ENCODE measurements at places on chromosomes 13 and 19.

DNA sequence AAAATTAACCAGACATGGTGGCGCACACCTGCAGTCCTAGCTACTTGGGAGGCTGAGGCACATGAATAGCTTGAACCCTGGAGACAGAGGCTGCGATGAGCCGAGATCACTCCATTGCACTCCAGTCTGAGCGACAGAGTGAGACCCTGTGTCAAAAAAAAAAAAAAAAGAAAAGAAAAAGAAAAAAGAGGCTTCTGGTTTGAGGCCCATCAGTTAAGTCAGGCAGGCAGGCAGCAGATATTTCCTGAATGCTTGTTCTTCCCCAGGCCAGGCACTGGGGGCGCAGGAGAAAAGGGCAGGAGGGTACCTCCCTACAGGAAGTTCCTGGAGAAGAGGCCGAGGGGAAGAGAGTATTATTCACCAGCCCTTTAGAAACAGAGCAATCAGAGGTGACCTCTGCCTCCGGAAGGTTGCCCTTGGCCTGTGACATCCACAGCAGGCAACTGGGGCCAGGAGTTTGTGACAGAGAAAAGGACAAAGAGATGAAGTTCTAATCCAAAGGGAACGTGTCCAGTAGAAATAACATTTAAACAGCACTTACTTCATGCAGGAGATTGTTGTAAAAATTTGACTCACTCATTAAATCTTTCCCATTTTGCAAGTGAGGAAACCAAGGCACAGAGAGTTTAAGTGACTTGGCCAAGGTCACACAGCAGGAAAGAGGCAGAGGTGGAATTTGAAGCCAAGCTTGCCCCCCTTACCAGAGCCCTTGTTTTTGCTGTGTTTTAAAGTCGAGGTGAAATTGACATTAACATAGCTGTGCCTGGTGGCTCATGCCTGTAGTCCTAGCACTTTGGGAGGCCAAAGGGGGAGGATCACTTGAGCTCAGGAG is 4.3 kb upstream of the RLN3 start:
- DNase-seq: no peak

DNA sequence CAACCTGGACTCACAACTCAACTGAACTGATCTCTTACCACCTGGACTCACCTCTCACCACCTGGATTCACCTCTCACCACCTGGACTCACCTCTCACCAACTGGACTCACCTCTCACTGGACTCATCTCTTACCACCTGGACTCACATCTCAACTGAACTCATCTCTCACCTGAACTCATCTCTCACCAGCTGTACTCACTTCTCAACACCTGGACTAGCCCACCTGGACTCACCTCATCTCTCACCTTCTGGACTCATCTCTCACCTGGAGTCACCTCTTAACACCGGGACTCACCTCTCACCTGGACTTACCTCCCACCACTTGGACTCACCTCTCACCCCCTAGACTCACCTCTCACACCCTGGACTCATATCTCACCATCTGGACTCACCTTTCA is 7.3 kb upstream of the CASP14 start:
- DNase-seq: no peak

GRCh38 chr13:105007166-105007808 is 1528.2 kb downstream of the EFNB2 start:
- DNase-seq: no peak

GRCh38 chr13:48923376-48923775 is 52.3 kb upstream of the FNDC3A start:
- DNase-seq: no peak

DNA sequence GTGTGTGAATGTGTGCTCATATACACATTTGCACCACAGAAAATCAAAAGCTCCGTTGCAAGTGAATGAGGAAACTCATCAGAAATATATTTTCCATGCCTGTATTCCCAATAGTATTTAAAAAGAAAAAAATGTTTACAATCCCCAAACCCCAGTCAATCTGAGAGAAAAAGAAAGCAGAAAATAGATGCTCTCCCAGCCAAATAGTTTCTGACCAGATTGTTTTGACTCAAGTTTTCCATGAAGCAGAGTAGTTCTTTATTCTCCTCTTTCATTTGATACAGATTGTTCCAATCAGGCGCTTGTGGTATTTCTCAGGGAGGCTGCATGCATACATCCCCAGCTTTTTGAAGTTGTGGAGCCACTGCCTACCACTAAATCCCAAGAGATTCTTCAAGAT is 110.6 kb downstream of the STARD13 start:
- no peak for DNase-seq

DNA sequence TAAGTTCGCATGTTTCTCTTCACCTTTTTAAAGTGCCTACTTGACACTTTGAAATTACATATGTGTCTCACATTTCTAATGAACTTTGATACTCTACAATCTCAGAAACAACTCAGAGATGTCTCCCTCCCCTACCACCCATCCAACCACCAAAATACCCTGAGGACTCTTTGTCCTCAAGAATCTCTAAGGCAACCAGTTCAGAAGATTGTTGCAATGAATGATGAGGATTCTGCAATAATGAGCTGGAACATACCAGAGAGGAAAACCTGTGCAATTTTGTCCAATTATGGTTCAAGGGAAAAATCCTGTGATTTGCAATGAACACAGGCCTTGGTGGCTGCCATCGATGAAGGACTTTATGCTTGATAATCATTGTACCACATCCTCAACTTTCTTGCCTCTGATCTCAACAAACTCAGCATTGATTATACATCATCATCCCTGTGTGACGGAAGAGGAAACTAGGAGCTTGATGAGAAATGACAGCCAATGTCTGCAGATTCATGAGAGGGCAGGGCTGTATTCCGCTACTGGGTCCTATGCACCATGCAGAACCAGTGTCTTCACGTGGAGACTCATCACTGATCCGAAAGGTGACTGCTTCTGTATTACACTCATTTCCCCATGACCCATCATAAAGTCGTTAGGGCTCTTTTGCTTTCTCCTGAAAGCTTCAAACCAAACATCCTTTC is 1.1 kb downstream of the FPR1 start:
- no peak for DNase-seq

GRCh38 chr19:55350620-55351315 is 3.8 kb downstream of the COX6B2 start:
- DNase-seq: no peak

DNA sequence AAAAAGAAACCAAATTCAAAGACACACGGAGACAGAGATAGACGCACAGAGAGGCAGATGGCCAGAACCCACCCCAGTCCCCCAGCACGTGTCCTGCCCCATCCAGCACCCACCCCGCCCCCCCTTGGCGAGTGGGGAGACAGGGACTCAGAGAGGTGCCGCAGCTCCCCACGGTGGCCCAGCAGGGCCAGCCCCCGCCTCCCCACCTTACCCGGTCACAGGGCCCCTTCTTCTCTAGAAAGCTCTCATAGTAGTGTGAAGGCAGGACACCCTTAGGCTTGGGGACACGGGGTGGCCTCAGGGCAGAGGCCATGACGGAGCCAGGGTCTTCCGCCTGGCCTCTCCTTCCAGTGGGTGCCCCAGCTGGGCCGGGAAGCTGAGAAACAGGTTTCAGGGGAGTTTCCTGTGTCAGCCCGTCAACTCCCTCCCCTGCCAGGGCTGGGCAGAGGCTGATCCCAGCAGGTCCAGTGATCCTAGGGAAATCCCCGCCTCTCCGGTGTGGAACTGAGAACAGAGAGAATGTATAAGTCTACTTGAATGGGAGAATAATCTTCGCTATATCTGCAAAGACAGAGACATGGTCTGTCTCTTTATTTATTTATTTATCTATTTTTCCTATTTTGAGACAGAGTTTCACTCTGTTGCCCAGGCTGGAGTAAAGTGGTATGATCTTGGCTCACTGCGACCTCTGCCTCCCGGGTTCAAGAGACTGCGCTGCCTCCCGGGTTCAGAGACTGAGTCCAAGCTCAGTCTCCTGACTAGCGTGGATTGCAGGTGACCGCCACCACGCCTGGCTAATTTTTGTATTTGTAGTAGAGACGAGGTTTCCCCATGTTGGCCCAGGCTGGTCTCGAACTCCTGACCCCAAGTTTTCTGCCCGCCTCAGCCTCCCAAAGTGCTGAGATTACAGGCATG is at the start of gene STAP2:
STAP2 (minus strand) TSS at position 387 of the 915 bp plus-strand sequence; CDS start at position 313, 74 bp downstream.
- DNase-seq: no peak

- no peak for DNase-seq
These were observed 20.4 kb downstream of the AMER2 start for GRCh38 chr13:25151626-25152195.

DNA sequence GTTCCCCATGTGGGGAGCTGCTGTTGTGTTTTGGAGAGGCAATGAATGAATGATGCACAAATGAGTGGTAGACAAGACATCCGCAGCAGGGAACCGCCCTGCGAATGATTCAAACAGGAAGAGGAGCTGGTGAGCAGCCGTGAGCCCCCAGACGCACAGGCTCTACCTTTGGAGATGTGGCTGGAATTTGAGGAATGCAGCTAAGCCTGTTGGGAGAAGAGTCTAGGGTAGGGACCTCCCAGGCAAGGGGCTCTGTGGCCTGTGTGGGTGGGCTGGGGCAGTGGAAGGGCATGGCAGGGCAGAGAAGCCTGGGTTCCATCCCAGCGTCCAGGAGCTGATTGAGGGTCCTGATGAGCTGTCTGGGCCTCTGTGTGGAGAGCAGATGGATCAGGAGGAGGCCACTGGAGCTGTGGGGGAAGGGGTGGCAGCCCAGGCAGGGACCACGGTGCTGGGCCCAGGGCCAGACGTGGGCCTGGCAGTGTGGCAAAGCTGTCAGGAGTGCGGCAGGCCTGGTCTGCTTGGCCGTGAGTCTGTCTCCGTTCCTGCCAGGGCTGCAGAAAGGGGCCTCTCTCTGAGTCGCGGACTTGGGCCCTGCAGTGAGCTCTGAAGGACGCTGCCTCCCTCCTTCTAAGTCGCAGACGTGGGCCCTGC is 41.8 kb upstream of the DCUN1D2 start:
- no peak for DNase-seq

DNA sequence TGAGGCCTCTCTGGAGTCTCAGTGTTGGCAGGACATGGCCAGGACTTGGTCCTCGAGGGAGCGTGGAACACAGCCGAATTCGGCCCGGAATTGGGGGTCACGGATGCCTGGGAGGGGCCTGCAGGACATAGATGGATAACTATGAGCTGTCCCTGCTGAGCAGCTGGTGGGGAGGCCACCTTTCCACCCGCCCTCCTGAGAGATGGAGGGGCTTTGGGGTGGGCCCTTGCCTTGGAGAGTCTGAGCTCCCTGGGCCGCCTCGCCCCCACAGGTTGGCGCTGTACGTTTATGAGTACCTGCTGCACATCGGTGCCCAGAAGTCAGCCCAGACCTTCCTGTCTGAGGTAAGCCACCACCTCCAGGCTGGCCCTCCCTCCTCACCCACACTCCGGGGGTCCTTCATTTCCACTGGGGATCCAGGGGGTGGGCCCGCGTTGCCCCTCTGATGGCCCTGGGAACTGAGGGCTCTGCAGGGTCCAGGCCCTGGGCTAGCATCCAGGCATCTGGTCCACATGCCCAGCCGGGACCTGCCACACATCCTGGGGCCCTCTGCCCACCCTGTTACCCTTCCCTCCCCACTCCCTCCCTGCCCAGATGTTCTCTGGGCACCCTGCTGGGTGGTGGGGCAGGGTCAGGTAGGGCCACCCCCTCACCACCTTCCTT is 8.0 kb downstream of the SSBP4 start:
- DNase-seq: no peak

- DNase-seq: no peak
These were observed 229.1 kb downstream of the TSHZ3 start for GRCh38 chr19:31119951-31120690.

- no peak for DNase-seq
These were observed 4.7 kb downstream of the VRK3 start for GRCh38 chr19:50020481-50020880.

DNA sequence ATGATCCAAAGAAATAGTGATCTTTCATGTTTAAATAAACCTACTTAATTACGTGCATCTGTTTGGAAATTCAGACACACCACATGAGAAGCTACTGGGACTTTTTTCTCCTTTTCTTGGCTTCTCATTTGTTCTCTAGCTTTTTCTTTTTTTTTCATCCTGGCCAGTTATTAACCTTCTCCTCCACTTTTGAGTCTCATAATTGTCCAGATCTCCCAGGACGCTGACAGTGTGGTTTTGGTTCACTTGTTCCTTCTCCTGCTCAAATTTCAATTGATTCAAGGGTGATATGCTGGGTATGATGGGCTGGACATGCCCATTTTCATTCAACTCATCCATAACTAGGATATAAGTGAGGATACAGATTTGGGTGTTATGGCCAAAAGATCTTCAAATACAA is 152.3 kb downstream of the TM9SF2 start:
- no peak for DNase-seq

- no peak for DNase-seq
These were observed 332 bp downstream of the IRGQ start for GRCh38 chr19:43595605-43595998.

DNA sequence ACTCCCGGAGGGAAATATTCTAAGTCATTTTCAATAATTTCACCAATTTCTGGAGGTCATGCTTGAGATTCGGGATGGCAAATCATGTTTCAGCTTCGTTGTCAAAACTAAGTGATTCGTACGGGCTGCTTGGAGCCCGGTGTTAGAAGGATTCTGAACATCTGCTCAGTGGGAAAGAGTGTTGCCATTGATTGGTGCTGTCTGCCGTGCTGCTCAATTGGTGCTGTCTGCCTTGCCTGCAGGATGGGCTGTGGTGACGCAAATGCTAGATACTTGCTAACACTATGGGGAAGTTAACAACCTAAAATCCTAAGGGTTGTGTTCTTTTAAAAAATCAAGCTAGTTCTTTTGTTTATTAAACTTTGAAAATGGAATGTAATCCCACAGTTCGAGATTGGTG is 17.3 kb upstream of the CACNG8 start:
- no peak for DNase-seq

DNA sequence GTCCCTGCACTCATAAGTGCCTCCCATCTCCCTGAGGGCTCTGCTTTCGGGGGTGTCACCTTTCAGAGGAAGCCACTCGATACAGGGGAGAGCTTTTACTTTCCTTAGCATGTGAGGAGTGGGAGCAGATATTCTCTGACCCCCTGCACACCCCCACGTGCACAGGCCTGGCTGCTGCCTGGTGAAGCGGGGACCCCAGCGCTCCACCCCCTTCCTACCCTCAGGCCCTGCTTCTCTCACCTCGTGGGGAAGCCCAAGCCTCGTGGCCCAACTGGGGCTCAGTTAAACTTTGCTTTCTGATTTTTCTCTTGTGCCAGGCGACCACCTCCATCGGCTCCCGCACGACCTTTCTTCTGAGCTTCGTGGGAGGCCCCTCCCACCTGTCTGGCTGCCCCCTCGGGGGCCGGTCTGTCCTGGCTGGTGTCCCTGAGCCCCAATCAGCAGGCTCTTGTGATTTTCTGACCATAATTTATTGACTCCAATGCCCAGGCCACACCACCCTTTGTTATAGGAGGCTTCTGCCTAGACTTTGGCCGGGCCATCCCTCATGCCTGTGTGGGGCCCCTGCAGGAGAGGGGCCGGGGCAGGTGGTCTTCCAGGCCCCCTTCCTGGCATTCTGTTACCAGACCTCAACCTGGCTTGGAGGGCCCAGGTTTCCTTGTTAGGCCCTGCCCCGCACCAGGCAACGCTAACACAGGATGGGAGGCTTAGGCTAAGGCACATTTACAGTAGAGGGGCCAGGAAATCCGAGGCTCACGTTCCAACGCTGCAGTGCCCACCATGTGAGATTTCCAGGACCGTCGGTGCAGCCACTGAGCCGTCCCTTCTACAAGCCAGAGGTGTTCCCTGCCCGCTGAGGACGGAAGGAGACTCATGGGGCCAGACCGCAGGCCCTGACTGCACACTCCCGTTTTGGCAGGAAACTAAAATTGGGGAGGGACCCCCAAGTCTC is 3.7 kb downstream of the TMED1 start:
- DNase-seq: no peak

GRCh38 chr13:51547425-51548176 is 36.7 kb upstream of the WDFY2 start:
- DNase-seq: no peak

All from non-pigmented ciliary epithelial cell (primary cell).